ENCODE measurements at places on chromosomes 12 and 14.

GRCh38 chr12:80412343-80412953 is 31.6 kb upstream of the PTPRQ start:
- DNase-seq: no peak

GRCh38 chr14:78314484-78314883 is 144.3 kb downstream of the NRXN3 start:
- no peak for DNase-seq

DNA sequence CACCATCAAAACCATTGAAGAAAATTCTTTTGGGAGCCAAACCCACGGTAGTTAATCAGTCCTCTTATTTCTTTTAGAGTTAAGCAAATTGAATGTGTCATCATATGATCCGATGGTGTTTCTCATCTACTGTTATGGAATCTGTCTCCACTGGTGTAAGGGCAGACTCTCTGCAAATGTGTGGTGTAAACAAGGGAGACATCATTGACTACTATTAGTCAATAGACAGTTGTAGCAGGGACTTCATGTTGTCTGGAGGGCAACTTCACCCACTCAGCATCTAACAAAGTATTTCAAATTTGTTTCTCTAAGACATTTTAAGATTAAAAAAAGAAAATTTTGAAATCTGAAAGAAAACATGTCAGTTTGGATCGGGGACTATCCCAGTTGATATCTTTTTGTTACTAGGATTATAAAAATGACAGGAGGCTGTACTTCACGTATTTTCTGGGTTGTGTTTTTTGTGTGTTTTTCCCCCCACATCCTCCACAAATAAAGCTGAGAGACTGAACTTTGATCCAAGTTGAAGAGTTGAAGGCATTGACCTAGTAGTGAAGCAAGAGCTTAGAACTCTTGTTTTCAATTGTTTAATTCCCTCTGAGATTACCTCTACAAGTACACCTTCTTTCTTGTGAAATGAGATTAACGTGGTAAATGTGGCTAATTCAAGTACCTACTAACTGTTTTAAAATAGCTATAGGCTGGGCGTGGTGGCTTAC is 4.0 kb downstream of the GOLGA5 start:
- no peak for DNase-seq

DNA sequence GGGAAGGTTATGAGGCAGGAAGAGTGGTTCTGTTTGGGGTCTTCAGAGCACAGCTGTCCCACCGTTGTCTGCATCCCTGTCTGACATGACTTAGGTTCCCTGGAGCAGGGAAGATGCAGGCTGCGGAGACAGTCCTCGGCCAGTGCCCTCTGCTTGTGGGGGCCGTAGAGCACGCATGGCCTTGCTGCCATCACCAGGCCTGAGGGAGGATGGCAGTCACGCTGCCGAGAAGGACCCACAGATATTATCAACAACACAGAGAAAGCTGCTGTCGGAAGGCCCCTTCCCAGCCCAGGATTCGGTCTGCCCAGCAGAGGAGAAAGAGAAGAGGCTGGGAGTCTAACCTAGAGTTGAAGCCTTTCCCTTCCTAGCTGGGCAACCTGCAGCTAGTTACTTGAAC is 35.0 kb downstream of the ERH start:
- no peak for DNase-seq

DNA sequence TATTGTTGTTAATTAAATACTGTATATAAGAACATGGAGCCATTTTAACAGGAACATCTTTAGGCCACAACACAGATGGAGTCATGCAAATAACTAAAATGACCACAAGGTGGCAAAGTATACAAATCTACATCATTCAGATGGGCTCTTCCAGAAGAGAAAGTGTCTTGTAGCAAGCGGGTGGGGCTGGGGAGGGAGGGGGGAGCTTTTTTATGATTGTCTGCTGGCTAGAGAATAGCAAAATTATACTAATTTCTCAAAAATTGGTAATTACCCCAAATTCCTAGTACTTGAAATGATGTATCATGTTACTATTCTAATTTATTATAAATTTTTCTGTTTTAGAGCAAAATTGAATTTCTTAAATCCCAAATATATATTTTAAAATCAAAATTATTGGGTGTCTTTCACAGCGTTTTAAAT is 378.7 kb downstream of the PRKD1 start:
- no peak for DNase-seq

GRCh38 chr12:62436164-62436503 is 30.5 kb upstream of the MON2 start:
- no peak for DNase-seq

DNA sequence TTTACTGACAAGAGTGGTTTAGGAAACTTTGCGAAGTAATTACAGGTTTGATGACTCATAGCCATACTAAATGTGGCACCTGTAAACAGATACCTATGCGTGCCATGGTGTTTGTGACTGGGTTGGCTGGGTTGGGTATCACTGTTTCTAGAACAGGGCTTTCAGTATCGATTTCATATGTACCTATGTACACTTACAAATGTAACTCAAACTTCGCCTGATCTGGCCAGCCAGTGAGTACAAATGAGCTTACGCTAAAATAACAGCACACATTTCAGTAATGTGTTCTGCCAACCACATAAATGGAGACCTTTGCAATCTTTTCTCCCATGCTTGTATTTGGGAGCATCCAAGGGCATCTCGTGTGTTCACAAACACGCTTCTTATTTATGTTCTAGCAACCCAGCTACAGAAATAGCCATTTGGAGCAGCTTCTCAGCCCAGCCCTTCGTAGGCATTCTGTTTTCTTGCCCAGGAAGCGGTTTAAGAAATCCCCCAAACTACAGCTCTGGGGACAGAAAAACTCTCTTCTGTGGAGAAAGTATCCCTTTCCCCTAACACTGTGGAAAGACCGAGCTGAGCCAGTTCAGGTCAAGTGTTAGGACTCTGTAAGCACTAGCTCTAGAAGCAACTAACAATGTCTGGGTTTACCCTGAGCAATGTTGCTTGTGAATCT is 42.3 kb upstream of the MDM1 start:
- DNase-seq: no peak

GRCh38 chr12:76922866-76923265 is 44.0 kb upstream of the CSRP2 start:
- no peak for DNase-seq

DNA sequence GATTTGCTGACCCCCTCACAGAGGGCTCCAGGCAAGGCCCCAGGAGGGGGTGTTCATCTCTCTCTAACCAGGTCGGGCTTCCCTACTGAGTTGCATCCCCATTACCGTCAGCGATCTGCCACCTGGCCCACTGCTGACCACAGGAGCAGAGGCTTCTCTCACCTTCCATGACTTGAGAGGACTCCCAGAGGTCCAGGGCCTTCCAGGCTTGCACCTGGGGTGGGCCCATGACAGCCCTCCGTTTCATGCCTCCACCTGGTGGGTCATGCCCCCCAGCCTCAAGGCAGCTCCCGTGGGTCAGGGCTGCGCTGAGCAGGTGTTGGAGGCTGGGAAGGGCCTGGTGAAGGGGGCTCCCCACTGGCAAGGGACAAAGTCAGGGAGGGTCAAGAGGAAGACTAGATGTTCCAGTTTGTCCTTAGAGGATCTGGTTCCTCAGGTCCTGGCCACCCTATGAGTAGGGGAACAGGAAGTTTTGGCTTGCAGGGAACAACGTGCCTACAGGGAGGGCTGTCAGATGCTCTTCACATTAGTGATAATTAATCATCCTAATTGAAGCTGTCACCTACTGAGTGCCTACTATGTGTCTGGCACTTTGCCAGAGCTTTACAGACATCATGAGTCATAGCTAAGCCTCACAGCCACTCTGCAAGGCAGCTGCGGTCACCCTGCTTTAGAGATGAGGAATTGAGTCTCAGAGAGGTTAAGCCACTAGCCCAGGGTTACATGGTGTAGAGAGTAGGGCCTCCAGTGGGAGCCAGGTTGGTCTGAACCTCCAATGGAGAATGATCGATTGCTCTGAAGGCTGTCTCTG is 13.8 kb downstream of the NFKBIA start:
- DNase-seq: no peak

DNA sequence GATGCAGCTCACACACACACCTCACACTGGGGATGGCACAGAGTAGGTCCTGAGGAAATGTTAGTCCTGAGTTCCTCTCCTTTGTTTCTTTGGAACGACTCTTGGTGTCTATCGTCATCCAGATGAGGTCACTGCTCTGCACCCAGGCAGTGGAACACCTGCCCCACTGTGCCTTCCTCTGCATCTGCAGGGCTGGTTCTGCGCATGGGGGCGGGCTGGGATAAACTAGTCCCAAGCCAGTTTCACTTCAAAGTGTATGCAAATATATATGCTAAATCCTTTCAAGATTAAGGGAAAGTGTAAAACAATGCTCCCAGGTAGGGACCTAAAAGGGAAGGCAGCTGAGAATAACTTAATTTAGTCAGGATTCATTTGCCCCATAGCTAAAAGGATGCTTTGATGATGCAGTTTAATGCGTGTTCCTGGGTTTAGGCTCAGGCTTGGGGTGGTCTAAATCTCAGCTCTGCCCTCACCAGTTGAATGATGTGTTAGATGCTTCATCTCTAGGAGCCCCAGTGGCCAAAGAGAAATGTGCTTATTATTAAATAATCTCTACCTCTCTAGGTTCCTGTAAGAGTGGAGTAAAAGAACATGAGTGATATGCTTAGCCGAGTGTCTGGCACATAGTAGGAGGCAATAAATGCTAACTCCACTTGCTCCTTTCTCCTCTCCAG is 47.1 kb upstream of the OVCH1 start:
- no peak for DNase-seq

DNA sequence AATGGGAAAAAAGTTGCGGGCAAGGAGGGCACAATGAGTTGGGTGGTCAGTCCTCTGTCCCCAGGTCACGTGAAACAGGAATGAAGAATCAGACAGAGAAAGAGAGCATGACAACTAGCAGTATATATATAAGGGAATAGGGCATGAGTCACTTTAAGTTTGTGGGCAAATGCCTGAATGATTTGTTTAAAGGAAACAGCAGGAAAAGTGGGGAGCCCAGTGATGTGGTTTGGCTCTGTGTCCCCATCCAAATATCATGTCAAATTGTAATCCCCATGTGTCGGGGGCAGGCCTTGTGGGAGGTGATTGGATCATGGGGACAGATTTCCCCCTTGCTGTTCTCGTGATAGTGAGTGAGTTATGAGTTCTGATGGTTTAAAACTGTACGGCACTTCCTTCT is 195.3 kb upstream of the IGF1 start:
- DNase-seq: no peak

GRCh38 chr12:125841332-125841731 is 776.1 kb downstream of the AACS start:
- no peak for DNase-seq

- DNase-seq: peak; percentile 87
Measured at GRCh38 chr14:74612350-74613021, 449 bp upstream of the LTBP2 start.

- DNase-seq: no peak
Measured at GRCh38 chr12:125549836-125550235, 484.6 kb downstream of the AACS start.

GRCh38 chr12:46432325-46432724 is 59.8 kb upstream of the SLC38A2 start:
- no peak for DNase-seq

DNA sequence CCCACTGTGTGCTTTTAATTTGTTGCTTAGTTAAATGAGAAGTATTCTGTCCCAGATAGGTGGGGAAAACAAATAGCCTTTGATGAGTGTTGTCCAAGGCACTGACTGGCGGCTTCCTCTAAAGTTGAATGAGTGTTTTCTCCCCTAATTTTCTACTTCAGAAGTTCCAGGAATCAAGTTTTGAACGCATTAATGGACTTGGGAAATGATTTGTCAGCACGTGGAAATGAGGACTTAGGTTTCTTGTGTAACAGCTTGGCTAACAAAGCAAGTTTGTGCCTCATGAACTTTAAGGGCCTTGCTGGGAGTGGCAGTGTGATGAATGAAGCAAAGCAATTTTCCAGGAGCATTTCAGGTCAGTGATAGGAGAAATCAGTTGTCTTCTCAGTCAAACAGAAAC is 56.9 kb downstream of the LIN52 start:
- no peak for DNase-seq

- no peak for DNase-seq
Measured at GRCh38 chr12:28135801-28136439, 54.3 kb upstream of the CCDC91 start.

GRCh38 chr12:52884526-52885293 is 20.2 kb downstream of the KRT8 start:
- peak; percentile 79 for DNase-seq

DNA sequence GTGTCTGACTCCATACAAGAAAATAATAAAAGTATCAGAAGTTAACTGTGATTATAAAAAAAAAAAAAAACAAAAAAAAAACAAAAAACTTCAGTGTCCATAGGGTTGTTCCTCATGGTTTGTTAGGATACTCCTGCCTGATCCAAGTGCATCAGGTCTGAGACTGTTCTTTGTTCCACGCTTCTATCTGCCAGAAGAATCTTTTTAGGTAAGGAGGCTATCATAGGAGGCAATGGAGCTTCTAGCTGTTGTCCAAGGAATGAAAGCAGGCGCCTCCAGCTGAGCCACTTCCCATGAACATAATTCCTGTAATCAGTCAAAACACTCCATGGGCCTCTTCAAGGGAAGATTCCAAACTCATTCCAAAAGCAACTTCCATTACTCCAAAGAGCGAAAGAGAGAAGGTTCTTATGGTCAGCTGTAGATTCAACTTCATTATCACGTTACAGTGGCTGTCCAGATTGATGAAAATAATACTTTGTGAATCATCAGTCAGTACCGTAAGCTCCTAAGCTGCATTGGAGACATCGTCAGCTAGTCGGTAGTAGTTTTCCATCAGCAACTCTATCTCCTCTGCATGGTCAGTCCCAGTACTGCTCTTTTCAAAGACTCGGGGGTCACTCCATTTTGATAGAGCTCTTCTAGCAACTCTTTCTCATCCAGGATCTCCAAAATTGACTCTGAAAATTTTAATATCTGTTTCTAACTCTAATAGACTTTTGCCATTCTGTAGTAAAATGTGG is 9.7 kb downstream of the TBC1D15 start:
- DNase-seq: no peak

GRCh38 chr12:45256721-45257120 is 40.8 kb downstream of the ANO6 start:
- no peak for DNase-seq

- DNase-seq: no peak
Measured at GRCh38 chr14:22210906-22211305, 378.1 kb downstream of the DAD1 start.

DNA sequence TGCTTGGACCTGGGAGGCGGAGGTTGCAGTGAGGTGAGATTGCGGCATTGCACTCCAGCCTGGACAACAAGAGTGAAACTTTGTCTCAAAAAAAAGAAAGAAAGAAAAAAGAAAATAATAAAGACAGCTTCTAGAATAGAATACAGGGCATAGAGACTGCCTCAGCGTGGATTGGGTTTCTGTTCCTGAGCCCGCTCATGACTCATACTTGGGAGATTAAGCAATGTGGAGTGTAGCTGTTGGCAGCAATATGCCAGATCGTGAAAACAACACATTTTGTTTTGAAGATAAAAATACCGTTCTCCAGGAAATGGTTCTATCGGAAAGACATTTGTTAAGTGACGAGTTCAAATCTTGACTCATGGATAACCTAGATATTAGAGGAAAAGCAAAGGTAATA is 67.2 kb downstream of the GLT1D1 start:
- DNase-seq: no peak

DNA sequence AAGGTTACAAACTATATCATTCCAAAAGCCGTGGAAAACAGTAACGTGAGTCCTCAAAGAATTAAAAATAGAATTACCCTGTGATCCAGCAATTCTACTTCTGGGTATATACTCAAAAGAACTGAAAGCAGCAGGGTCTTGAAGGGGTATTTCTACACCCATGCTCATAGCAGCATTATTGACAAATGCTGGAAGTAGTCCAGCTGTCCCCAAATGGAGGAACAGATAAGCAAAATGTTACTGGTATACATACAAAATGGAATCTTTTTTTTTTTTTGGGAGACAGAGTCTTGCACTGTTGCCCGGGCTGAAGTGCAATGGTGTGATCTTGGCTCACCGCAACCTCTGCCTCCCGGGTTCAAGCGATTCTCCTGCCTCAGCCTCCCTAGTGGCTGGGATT is 32.9 kb downstream of the ADIPOR2 start:
- DNase-seq: no peak
